ENCODE measurements at places on chromosomes 13 and 19.

DNA sequence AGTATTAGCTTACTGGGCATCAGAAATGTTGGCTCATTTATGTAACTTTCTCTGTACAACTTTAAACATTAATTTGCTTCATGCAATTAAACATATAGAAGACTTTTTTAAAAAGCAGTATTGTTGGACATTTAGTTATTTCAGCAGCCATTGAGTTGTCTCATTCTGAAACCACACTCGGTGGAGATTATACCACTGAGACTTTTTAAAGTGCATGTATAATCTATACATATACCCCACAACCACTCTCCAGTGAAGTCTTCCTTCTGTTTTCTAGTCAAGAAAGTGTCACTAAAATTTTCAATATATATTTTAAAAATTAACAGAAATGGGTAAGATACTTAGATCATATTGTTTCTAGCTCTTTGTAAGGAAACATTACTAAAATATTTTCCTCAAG, 15.5 kb downstream of the SETDB2 start:
- peak; percentile 38 for DNase-seq

DNA sequence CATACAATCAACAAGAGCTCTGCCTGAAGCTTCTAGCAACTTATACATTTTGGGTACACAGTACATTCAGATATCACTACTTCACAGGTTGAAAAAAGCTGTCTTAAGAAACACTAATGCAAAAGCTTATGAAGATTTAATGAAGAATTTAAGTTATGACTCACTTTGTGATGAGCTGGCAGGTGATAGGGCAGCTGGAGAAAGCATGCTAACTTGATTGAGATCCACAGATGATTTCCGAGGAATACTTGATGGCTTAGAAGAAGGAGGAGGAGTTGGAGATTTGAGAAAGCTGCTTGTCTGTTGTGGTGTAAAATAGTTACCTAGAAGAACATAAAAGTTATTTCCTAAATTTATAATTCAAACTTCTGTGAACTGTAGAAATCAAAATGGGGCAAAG, 23.3 kb downstream of the EXOSC8 start:
- no peak for DNase-seq

- no peak for DNase-seq
Measured at GRCh38 chr13:76965759-76966421, 17.6 kb downstream of the ACOD1 start.

DNA sequence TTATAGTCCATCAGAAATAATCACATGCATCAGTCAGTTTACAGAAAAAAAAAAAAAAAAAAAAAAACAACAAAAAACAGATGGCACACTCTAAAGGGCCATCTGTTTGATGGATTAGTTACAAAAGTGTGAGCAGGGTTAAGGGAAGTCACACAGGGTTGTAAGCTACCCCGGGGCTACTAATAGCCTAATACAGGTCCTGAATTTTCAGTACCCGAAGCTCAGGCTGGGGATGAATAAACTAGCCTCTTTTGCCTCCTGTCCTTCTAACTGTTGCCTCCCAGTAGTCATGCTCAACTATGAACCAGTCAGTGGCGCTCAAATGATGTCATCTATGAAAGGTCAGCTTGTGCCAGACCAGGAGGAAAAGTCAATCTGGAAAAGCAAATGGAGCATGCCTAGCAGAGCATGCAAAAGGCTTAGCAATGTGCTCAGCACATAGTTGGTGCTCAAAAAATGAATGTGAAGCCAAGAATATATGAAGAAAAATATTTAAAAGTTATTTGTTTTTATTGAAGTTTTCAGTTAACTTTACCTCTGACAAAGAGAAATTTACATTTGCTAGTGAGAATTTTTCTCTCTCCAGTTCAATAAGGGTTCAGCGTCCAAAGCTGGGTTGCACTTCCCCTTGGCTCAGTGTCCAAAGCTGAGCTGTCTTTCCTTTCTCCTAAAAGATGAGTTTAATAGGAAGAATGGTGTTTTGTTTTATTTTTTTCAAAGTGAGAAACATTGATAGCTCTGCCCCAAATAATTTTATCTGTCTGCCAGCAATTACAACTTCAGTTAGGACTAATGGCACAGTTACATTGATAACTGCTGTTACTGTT, 30.8 kb upstream of the LRCH1 start:
- DNase-seq = no peak

DNA sequence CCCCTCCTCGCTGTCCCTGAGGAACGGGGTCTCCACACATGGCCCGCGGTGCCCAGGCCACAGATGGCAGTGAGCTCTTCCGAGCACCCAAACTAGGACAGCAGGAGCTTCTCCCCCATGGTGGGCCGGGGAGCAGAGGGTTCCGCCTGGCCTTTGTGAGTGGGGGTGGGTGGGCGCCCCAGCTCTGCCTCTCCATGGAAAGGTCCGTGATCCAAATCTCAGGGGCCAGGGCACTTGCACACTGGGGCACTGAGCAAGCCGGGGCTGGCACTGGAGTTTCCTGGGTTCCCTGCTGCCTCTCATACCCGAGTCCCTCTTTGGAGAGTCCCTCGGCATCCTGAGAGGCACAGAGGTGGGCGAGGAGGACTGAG, 2.2 kb upstream of the DIRAS1 start:
- DNase-seq = no peak

All from activated CD4-positive, alpha-beta T cell treated with anti-CD3 and anti-CD28 coated beads, Interleukin-2, Interleukin-6, amounts not matched to agents 100 ng/mL and 50 ng/mL, durations not matched to agents 16 hours and 8 hours (primary cell).